Osteocyte (in vitro differentiated cells): ENCODE measurements at places on chromosomes 12 and 14. TPM values are rescaled to one million over a fixed set of nuclear protein-coding genes. Genes with fewer than 3 reads are reported as not detected.

DNA sequence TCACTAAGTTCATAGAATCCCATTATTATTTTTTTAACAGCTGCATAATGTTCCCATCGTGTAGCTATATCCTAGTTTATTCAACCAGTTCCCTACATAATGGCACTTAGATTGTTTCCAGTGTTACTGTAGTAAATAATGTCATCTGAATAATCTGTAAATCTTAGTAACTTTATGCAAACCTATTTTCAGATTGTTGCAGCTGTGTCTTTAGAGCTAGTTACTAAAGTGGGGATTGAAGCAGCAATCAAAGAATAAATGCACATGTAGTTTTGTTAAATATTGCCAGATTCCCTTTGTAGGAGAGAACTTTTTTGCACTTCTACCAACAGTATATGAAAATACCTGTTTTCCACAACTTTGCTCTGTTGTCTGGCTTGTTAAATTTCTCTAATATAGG is 13.1 kb downstream of the ARID2 start:
- no peak for DNase-seq

DNA sequence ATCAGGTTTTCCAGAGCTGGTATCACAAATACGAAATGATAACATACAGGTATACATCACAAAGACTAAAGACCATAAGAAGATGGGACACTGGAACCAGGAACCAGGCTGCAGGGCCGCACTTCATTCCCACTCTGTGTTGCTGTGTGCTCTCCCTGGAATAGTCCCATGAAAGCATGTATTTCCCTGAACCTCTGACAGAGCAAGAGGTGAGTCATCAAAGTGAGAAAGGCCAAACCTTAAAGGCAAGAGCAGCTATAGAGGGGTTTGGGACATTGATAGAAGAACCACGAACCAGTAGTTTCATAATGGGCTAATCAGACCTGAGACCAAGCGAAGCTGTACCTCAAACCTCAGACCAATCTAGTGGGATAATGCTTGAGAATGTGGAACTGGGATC is 283.0 kb upstream of the PRKD1 start:
- no peak for DNase-seq

DNA sequence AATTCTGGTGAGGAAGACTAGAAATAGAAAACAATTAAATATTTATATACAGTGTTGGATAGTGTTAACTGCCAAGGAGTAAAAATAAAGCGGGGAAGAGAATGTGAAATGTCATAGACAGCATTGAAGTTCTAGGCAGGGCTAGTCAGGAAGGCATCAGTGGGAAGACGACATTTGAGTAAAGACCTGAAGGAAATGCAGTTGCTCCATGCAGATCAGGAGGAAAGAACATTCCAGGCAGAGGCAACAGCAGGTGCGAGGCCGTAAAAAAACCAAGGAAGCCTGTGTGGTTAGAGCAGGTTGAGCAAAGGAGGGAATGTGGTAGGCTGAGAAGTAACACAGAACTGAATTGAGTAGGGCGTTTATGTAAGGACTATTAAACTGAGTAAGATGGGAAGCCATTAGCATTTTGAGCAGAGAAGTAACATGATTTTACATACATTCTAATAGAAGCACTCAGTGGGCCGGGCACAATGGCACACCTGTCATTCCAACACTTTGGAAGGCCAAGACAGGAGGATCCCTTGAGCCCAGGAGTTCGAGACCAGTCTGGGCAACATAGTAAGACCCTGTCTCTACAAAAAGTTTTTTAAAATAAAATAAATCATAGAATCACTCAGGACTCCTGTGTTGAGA is 14.9 kb downstream of the SLC35E3 start:
- DNase-seq, result no peak

- no peak for DNase-seq
Measured at GRCh38 chr12:15599266-15600037, 189.7 kb downstream of the EPS8 start.

The KLRD1 gene
- 0.03 and 0.37 TPM in 2 replicates for total RNA-seq

The NR1H4 gene
- not detected in 2 replicates for total RNA-seq

- no peak for DNase-seq
Measured at GRCh38 chr14:105084741-105085571, 19.7 kb upstream of the GPR132 start.

DNA sequence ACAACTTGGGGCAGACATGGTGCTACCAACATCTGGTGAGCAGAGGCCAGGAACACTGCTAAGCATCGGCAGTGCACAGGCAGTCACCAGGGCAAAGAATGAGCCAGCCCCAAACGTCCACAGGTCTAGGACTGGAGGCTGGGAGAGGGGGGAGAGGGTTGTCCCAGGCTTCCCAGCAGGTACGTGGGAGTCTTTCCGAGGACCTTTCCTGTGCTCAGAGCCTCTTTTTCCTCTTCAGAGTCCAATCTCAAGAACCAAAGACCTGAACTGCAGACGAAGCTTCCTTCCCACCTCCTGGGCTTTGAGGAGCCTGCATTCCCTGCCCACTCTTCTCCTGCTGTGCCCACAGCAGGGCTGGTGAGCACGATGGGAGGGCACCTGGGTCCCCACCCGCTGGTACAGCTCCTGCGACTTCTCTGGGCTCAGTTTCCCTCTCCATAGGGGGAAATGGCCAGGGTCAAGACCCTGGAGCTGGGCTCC is 48.7 kb downstream of the DLK1 start:
- peak; percentile 56 for DNase-seq

The PRIMA1 gene
- total RNA-seq, result not detected in 2 replicates

The AKAP5 gene
- 3.4 and 3.6 TPM in 2 replicates for total RNA-seq

The EPYC gene
- total RNA-seq, result not detected in 2 replicates

DNA sequence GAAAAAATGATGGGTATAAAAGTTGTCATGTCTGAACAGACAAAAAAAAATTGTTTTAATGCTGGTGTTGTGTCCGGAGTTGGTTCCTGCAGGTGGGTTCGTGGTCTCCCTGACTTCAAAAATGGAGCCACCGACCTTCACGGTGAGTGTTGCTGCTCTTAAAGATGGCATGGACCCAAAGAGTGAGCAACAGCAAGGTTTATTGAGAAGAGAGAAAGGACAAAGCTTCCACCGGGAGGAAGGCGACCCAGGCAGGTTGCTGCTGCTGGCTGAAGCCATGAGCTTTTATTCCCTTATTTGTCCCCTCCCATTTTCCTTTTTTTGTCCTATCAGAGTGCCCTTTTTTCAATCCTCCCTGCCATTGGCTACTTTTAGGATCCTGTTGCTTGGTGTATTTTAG is at the start of gene TAS2R31:
Gene TAS2R31 (minus strand): TSS at position 101 of the 400 bp plus-strand sequence. CDS start 72 bp downstream, at position 29.
- no peak for DNase-seq

The UBE2N gene
- total RNA-seq, result 68.3 and 70.6 TPM in 2 replicates

GRCh38 chr12:11877869-11878780 is 192.6 kb upstream of the BCL2L14 start:
- no peak for DNase-seq

DNA sequence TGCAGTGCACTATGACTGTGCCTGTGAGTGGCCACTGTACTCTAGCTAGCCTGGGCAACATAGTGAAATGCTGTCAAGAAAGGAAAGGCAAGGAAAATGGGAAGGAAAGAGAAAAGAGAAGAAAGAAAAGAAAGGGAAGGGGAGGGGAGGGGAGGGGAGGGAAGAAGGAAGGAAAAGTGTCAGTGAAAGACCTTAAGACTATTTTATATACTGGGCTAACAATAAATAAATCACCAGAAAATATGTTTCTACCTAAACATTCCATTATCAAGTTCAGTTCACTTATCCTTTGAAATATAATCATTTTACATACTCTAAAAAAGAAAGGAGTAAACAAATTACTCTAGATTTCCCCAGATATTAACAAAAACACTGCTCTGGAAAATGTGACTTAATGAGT is 22.1 kb downstream of the COCH start:
- no peak for DNase-seq

The CCDC38 gene
- not detected in 2 replicates for total RNA-seq

- DNase-seq, result no peak
Measured at GRCh38 chr12:52190860-52191729, 719 bp downstream of the KRT80 start.

DNA sequence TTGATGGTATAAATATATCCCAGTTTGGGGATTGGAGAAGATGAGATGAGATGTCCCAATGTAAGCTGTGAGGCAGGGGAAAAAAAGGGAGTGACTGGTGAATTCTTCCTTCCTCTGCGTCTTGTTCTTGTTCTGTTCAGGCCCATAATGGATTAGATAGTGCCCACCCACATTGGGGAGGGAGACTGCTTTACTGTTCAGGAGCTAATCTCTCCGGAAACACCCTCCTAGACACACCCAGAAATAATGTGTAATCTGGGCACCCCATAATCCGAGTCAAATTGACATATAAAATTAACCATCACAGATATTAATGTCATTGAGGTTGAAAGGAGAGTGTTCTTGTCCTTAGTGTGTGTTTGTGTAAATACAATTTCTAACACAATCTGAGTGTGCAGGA is 29.3 kb downstream of the ETV6 start:
- DNase-seq, result no peak

The TAS2R8 gene
- 0.50 TPM in 1 of 2 replicates, not detected in the other for total RNA-seq

GRCh38 chr12:44674875-44675274 is 201.2 kb downstream of the NELL2 start:
- DNase-seq, result no peak

The CCDC196 gene
- not detected in 2 replicates for total RNA-seq

- DNase-seq, result no peak
Measured at GRCh38 chr12:122740351-122740750, 9.7 kb upstream of the HCAR1 start.

DNA sequence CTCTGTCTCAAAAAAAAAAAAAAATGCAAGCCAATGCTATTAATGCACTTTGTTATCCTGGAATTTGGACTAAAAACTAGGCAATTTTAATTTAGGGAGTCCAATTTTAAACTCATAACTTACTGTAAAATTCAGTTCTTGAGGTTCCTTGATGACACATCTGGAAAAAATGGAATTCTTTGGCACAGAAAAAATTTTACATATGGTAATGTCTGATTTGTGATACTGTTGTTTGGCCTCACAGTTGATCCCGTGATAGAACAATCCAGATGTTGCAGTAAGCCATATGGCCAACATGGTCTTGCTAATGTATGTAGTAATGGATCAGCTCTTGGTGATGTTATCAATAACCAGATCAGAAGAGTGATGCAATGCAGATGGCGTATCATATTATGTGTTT is 1089.8 kb downstream of the FLRT2 start:
- DNase-seq, result no peak

The C14orf132 gene
- total RNA-seq, result 84.8 and 86.9 TPM in 2 replicates

DNA sequence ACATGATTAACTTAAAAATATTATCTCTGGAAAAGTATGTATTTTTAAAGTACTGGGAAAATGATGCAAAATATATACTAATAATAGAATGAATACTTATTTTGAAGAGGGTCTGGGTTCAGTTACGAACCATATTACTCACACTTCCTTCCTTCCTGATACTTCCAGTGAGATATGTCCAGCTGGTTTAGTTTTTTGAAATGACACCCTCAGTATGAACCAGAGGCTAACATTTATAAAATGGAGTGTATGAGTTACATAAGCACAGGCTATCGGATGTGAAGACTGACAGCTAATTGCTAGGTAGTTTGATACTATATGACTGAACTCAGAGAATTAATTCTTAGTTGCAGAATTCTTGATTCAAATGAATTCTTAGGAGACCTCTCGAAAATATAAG is 122.9 kb downstream of the OTOGL start:
- DNase-seq, result no peak

- no peak for DNase-seq
Measured at GRCh38 chr14:50750323-50750722, 80.6 kb downstream of the NIN start.

- no peak for DNase-seq
Measured at GRCh38 chr12:124509300-124509675, 58.1 kb downstream of the NCOR2 start.

The CDH24 gene
- 13.3 and 13.7 TPM in 2 replicates for total RNA-seq

- DNase-seq, result no peak
Measured at GRCh38 chr12:87253157-87253556, 776.0 kb downstream of the C12orf50 start.

- no peak for DNase-seq
Measured at GRCh38 chr12:88944397-88944796, 364.1 kb upstream of the KITLG start.

- no peak for DNase-seq
Measured at GRCh38 chr14:86574051-86574777, 1044.3 kb downstream of the FLRT2 start.

The ABHD4 gene
- total RNA-seq, result 74.1 and 87.3 TPM in 2 replicates

The ACVR1B gene
- total RNA-seq, result 15.2 and 15.8 TPM in 2 replicates

GRCh38 chr14:67004521-67004920 is 184.7 kb upstream of the GARIN2 start:
- DNase-seq, result no peak

DNA sequence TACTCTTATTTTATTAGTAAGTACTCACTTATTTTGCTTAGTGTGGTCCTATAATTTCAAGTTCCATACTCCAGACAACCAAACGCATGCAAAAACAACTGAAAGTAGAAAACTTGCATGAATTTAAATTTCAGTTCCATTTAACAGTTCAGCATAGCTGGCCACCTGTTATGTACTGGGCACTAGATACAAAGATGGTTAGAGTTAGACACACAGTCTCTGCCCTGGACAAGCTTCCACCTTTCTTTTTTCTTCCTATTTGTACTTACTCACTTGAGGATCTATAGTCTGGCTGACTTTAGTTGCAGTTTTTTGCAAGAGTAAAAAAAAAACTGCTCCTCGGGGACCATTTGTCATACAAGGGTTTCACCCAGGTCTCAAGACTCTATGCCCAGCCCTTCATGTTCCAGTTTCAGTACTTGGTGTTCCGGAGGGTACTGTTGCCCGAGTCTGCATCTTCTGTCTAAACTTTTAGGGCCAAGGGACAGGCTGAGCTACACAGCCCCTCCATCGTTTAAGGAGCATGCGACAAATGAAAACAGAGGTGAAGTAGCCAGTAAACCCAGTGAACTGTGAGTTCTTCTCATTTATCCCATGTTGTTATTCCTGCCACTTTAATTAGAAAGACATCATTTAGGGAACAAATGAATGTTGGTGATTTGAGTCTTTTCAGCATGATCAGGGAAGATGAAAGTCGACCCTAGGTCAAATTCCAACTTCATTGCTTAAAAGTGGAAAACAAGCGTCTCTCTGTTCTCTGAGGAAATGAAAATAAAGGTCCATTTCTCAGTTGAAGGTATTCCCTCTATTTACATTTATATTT is 22.3 kb downstream of the RPGRIP1 start:
- DNase-seq, result no peak

The BMAL2 gene
- total RNA-seq, result 5.5 and 6.4 TPM in 2 replicates

The SRP54 gene
- 59.7 and 62.4 TPM in 2 replicates for total RNA-seq

DNA sequence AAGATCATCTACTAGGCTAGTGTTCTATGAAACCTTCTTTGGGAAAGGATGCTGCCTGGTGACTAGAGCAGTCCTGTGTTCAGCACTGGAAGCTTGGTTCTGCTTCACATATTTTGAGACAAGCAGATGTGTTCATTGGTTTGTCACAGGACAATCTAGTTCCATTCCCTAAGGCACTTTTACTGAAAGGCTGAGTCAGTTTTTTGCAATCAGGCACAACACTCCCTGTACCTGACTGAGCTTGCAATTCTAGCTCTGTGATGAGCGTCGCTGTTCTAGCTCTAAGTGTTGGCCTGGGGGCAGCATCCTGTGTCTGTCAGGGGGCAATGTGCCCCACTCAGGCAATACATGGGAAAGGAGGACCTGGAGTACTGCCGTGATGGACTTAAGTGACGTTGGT is 144.4 kb downstream of the CAND1 start:
- no peak for DNase-seq

GRCh38 chr14:91484186-91484585 is 25.9 kb downstream of the PPP4R3A start:
- no peak for DNase-seq
